ENCODE measurements at places on chromosomes 12 and 14.

DNA sequence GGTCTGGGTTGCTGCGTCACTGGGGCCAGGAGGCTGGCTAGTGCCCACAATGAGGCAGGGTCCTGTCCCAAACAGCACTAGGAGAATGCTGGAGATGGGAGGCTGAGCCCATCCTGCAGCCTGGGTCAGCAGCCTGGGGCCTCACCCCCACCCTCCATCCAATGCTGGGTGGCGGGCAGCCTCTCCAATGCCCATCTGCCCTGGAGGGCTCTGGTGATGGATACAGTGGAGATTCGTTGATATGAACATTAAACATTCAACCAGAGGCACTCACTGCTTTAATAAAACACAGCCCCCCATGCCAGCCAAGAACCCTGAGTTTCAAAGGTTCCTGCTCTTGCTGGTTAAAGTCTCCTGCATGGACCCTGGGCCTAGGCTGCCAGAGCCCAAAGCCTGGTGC, 19.5 kb upstream of the HHIPL1 start:
- no peak for DNase-seq

GRCh38 chr14:57486767-57487379, 6.8 kb downstream of the CCDC198 start:
- DNase-seq, result no peak

GRCh38 chr12:124687174-124687902, 119.9 kb upstream of the NCOR2 start:
- no peak for DNase-seq

DNA sequence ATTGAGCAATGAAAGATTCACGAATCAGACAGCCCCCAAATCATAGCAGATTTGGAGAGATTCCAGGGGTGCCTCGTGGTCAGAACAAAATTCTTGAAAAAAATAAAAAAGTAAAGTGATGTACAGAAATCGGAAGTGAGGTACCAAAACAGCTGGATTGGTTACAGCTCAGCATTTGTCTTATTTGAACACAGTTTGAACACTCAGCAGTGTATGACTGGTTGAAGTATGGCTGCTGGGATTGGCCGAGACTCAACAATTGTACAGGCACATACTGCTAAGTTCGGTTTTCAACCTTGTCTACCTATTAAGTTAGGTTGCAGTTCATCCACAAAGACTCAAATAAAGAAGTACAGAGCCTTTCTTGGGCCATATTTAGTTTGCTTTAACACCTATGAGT, 865.4 kb upstream of the TMEM132C start:
- no peak for DNase-seq

DNA sequence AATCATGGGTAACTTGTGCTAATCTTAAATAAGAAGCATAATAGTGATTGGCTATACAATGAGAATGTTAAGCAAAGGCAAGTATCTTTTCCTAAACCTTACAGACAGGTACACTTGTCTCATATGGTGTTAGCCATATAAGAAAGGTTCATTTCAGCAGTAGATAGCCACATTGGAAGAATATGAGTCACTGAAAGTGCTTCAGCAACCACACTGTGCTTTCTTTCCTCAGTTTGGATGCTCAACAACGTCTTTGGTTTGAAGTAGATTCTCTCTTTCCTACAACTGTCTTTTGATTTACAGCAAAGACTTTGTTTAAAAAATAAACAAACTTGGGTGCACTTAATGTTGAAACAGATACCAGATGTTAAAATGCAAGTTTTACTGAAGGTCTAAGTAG, 8.9 kb downstream of the DDHD1 start:
- no peak for DNase-seq

DNA sequence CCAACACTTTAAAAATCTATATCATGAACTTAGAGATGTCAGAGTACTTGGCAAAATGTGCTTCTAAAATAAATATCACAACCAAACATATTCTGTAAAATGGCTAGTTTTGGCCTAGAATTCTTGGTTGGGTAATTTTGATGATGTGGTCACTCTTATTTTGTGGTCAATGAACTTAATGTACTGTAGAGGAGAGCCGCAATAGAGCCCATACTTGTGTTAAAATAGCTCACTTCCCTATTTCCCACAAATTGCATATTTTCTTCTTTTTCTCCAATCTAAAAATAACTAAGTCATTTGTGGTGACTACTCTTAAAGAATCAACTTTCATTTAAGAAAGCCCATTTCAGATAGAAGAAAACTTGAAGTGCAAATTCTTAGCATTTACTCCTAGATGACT, 619.4 kb downstream of the CCER1 start:
- no peak for DNase-seq

DNA sequence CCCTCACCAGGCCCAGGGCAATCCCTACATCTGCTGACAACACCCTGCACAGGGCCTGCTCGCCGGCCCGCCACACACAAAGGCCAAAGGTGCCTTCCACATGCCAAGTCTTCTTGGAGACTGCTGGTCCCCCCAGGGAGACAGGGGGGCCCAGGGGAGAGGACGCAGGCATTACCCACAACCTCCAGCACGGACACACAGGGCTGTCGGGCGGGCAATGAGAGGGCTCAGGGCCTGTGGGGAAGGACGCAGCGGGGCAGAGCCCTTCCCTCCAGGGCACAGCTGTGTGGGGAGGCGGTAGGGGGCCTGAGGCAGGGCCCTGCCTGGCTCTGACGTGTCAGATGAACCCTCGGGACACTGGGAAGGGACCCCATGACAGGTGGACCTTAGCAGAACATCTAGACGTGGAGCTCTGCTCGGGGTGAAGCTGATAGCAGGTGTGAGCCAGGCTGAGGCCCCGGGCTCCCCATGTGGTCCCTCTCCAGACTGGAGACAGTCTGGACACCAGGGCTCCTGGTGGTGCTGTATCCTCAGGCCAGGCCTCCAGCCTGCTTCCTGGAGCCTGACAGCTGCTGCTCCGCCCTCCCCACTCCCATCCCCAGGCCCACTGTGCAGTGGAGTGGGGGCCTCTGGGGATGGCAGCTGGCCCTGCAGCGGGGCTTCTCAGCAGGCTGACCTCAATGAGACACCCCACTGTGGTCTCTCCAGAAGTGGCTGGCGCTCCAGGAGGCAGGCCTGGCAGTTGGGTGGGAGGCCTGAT, 31.6 kb upstream of the NUDT14 start:
- no peak for DNase-seq

- no peak for DNase-seq
These were observed 496.0 kb downstream of the SLC6A15 start for GRCh38 chr12:84416626-84417025.

DNA sequence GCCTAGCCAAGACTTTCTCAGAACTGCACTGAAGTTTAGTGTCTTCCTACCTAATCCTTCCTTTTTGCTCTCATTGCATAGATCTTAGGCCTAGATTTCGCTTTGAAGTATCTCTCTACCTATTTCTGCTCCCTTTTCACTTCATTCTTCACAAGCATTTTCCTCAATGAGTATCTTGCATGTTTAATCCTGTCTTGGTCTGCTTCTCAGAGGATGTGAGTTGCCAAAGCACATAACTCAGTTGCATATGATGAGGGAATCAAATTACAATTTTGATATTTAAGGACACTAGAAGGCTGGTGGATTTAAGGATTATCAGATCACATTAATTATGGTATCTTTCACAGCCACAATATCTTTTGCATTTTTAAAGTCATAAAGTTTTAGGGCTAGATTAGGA, 195.5 kb upstream of the DAAM1 start:
- no peak for DNase-seq

- no peak for DNase-seq
These were observed 53.7 kb upstream of the DYRK2 start for GRCh38 chr12:67594888-67595287.

- DNase-seq, result no peak
These were observed 67.8 kb upstream of the PYGL start for GRCh38 chr14:51012055-51012454.

- no peak for DNase-seq
These were observed 7.1 kb upstream of the KRT82 start for GRCh38 chr12:52413202-52413601.

GRCh38 chr12:110037315-110037714, 11.0 kb downstream of the C12orf76 start:
- DNase-seq, result no peak

GRCh38 chr14:51182131-51182565, 57.9 kb upstream of the TMX1 start:
- no peak for DNase-seq

DNA sequence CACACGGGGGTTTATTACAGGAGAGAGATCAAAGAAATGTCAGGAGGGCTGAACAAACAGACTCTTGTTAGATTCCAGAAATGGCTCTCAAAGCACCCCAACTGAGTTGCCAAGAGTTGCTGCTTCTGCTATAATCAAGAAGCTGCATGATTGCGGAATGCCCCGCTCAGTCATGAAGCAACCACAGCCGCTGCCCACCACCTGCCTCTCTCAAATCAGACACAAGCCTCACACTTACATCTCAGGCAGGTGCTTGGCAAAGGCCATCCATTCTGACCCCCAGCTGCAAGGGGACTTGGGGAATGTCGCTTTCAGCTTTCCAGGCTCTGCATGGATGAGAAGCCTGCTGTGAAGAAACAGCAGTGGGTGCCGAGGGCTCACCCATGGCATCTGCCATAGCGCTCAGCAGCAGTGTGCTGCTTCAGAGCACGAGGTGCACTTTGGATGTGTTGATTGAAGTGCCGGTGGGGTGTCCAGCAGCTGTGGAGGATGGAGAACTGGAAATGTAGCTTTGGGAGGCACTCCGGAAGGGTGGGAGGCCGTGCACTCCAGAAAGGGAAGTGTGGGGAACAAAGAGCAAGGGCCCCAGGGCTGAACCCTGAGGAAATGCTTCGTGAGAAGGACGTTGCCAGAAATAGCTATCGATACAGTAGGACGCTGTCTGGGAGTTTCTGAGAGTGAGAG, 37.7 kb downstream of the LRRC74A start:
- DNase-seq, result no peak

- DNase-seq, result no peak
These were observed 179.4 kb downstream of the KSR2 start for GRCh38 chr12:117789195-117789912.

GRCh38 chr14:54329082-54329695, 67.6 kb upstream of the CDKN3 start:
- no peak for DNase-seq

- no peak for DNase-seq
These were observed 65.6 kb upstream of the FICD start for GRCh38 chr12:108449478-108449877.

DNA sequence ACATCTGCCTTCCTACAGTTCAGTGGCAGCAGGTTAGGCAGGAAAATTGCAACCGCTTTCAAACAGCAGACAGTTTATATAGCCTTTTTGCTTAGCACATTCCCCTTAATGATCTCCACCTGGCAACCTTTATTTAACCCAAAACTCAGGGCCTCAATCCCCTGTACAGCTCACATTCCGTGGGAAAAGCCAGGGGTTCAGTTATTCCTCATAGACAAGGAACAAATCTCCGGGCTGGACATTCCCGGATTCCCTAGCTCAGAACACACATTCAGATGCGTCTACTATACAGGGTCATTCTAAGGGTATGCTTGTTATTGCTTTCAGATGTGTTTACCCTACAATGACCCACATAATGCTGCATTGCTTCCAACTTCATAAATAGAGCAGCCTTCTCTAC, 73.8 kb upstream of the DCN start:
- no peak for DNase-seq
